H9 (cell line): ENCODE measurements at places on chromosomes 16 and 17. TPM values are rescaled to one million over a fixed set of nuclear protein-coding genes. Genes with fewer than 3 reads are reported as not detected.

PHKB gene
- 38.8 and 39.0 TPM in 2 replicates for total RNA-seq

- H3K4me1 ChIP-seq: no peaks in the 10 kb centered on the region
- H3K4me3 ChIP-seq: no peak overlapping the region
- H3K27ac ChIP-seq: no peak overlapping the region
- H3K36me3 ChIP-seq: no peaks in the 10 kb centered on the region; the same call in 2 of the 3 replicates
Observed at GRCh38 chr17:83138820-83139219, 59.4 kb downstream of the METRNL start.

DNA sequence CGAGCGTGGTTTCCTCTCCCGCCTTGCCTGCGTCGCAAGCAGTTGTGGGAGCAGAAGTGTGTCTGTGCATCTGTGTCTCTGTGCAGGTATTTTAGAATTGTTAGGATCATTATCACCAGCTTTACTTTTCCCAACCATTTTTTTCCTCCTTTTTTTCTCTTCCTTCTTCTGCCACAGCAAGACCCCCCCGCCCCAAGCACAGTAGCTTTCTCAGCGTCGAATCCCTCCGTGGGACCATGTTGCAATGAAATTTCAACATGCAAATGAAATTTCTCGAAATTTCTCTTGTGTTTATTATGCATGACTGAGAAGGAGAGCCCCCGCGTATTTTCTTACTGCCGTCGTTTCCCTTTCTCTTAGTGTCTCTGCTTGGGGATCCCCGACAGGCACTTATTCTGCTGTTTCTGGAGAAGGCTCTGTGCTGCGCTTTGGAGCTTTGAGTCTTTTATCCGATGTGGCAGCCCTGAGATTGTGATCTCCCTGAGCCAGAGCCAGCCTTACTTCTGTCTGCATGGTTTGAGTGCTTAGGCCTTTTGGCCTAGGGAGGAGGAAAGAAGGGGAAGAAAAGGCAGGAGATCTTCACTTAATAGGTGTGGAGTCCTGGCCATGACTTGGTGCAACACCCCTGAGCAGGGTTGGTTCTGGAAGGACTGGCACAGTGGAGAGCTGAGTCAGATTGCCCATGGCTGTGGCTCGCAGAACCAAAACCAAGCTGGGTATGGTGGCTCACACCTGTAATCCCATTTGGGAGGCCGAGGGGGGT, 5.0 kb downstream of the ARMC7 start:
- peaks cover 23% of the 10 kb centered on the region for H3K36me3 ChIP-seq
- H3K27ac ChIP-seq: no peak overlapping the region
- DNase-seq: no peak
- no peaks in the 10 kb centered on the region for H3K27me3 ChIP-seq
- H3K4me3 ChIP-seq: no peak overlapping the region
- no peaks in the 10 kb centered on the region for H3K4me1 ChIP-seq

DNA sequence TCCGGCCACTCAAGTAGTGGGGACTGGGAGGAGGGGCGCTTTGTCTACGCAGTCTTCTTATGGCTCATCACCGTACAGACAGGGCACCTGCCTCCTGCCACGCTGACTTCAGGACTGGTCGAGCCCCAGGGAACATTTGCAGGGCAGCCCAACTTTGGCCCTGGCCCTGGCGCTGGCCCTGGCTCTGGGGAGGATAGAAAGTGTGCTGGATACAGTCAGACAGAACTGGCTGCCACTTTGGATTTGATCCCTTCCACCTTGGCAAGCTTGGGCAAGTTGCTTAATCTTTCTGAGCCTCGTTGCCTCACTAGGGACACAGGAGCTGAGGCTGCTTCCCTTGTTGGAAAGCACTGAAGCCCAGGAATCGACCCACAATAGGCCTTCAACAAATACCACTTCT, 13.6 kb downstream of the LGALS9 start:
- H3K27ac ChIP-seq: no peak overlapping the region
- H3K36me3 ChIP-seq: no peaks in the 10 kb centered on the region
- no peaks in the 10 kb centered on the region for H3K4me1 ChIP-seq
- H3K27me3 ChIP-seq: no peaks in the 10 kb centered on the region
- no peak overlapping the region for H3K4me3 ChIP-seq

DNA sequence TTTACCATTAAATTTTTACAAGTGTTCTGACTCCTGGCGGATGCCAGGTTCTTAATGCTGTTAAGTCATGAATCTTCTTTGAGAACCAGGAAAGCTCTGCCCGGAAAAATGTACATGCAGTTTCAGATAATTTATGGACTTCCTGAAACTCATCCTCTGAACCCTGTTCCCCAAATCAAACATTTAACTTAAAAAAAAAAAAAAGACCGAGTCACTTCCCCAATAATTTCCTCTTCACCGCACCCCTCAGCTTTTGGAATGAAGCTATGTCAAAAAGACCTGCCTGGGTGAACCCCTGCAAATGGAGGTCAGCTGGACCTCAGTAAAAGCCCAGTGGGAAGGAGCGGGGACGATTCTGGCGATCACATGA, 15.0 kb downstream of the ZNF232 start:
- no peak for DNase-seq
- peaks cover 10% of the 10 kb centered on the region for H3K36me3 ChIP-seq
- H3K4me1 ChIP-seq: no peaks in the 10 kb centered on the region

DNA sequence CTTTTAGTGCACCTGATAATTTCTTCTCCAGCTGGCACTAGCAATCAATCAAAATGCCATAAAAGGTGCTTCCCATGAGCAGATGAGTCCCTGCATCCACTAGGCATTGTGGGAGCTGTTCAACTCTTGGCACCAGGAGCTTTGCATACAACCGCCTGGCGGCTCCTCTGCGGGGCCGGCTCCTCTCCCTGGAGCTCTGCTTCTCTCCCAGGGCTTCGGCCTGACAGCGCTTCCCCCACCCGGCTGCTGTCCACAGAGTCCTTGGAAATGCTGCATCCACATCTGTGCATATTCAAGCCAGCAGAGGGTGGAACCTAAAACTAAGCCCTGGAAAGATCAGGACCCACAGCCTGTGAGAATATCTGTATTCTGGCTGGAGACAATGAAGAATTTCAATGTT, 62.9 kb downstream of the LMF1 start:
- no peak overlapping the region for H3K27ac ChIP-seq
- peaks cover 9% of the 10 kb centered on the region for H3K36me3 ChIP-seq
- no peak for DNase-seq
- no peaks in the 10 kb centered on the region for H3K27me3 ChIP-seq
- H3K4me1 ChIP-seq: no peaks in the 10 kb centered on the region
